ENCODE measurements at places on chromosomes 12 and 14. TPM values are rescaled to one million over a fixed set of nuclear protein-coding genes. Genes with fewer than 3 reads are reported as not detected.

The LIN7A gene
- total RNA-seq = 6.2 TPM

The REP15 gene
- total RNA-seq = 0.66 TPM

The KRT81 gene
- not detected for total RNA-seq

DNA sequence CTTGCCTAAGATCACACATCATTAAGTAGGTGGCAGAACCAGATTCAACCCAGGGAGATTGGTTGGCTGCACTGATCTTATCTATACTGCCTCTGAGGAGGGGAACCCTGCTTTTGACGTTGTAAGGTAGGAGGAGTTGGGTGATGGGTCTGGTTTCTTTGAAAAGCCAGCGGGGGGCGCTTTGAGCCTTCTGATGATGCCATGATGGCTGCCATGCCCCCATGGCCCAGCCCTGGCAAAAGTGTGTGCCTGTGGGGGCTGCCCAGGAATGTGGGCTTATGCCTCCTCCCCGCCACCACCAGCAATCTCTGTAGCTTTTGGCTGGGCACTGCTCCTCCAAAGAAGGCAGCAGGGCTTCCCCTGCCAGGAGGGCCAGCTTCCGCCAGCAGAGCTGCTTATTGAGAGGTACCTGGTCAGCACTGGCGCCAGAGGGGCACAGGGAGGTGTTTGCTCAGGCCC, 224.3 kb downstream of the SLC41A2 start:
- H3K27me3 ChIP-seq = no peaks in the 10 kb centered on the region
- no peaks in the 10 kb centered on the region for H3K36me3 ChIP-seq
- no peak overlapping the region for H3K27ac ChIP-seq
- DNase-seq = peak; percentile 80

DNA sequence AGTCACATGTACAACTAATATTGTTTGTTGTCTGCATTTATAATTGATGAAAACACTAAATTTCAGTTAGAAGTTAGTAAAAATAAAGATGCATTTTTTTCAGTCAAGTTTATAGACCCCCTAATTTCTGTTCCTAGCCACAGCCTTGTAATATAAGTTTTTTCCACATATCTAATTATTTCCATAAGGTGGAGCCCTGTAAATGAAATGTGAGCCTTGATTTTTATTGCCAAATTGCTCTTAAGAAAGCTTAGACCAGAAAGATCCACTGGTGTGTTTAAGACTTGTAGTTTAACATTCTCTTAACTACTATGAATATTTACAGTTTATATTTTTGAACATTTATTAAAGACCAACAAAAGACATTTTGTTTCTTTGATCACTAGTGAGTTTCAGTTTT, 322.1 kb upstream of the RGS6 start:
- no peaks in the 10 kb centered on the region for H3K27me3 ChIP-seq
- no peak for DNase-seq
- no peak overlapping the region for H3K27ac ChIP-seq
- H3K36me3 ChIP-seq = no peaks in the 10 kb centered on the region

DNA sequence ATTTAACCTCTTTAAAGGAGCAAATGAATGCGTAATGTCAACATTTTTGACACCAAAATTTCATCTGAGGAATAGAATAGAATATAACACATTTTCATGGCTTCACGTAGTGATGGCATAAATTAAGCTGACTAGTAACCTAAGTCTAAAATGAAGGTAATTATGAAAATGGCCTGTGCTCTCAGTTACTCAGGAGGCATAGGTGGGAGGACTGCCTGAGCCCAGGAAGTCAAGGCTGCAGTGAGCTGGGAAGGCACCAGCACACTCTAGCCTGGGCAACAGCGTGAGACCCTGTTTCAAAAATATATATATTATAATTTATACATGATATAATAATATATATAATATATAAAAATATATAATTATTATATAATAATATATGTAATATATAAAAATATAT, 383.2 kb upstream of the ATP2B1 start:
- no peak for DNase-seq
- no peaks in the 10 kb centered on the region for H3K27me3 ChIP-seq
- no peak overlapping the region for H3K4me3 ChIP-seq
- peaks cover 10% of the 10 kb centered on the region for H3K4me1 ChIP-seq

- DNase-seq = no peak
- H3K27me3 ChIP-seq = no peaks in the 10 kb centered on the region
- H3K4me1 ChIP-seq = 0 out of 2 replicates have a peak, but pooled peaks cover 5% of the 10 kb centered on the region
- H3K27ac ChIP-seq = no peak overlapping the region
- no peak overlapping the region for H3K4me3 ChIP-seq
- H3K36me3 ChIP-seq = no peaks in the 10 kb centered on the region
Measured at GRCh38 chr14:51873221-51873893, 12.9 kb downstream of the GNG2 start.

DNA sequence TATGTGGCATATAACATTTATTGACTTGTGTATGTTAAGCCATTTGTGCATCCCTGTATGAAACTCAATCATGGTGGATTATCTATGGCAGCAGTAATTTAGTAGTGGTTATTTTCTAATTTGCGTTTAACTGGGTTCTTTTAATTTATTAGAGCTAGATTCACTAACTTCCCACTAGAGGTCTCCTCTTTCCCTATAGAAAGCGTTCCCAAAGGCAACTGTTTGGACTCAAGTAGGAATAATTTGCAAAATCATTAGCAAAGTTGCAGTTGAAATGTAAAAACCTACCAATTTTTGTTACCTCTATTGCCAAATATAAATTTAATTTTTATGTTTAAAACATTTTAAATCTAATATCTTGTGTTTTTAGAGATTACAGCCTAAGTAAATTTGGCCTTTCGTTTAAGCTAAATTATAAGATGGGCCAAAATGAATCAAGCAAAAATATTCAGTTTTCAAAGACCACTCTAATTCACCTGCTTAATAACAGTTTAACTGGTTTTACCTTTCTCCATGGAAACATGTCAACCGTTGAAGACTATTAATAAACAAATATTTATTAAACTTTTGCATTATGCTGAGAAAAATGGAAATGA, 6.0 kb downstream of the DMAC2L start:
- H3K4me1 ChIP-seq = peaks cover 4% of the 10 kb centered on the region
- H3K36me3 ChIP-seq = peaks cover 13% of the 10 kb centered on the region
- no peak overlapping the region for H3K27ac ChIP-seq
- DNase-seq = peak; percentile 74

DNA sequence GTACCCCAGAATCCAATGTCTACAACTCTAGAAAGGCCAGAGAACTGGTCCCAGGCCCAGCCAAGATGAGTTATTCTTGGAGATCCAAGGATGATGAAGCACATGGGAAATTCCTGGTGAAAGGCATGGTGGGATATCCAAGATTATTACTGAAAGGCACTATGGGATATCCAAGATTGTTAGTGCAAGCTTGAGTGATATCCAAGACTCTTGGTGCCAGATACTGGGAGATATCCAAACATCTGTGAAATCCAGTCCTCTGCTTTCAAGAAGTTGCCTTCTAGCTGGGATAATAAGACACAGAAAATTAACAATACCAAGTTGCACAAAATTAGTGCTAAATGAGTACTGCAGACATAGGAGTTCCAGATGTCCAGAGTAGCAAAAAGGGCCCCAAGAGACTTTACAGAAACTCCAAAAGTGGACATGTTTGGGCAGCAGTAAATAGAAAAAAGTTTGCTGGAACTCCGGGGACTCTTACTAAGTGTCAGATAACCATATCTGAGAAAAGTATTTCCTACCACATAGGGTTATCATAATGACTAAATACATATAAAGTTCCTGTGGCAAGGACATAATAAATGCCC, 34.6 kb downstream of the PHLDA1 start:
- no peak overlapping the region for H3K4me3 ChIP-seq
- DNase-seq = no peak

DNA sequence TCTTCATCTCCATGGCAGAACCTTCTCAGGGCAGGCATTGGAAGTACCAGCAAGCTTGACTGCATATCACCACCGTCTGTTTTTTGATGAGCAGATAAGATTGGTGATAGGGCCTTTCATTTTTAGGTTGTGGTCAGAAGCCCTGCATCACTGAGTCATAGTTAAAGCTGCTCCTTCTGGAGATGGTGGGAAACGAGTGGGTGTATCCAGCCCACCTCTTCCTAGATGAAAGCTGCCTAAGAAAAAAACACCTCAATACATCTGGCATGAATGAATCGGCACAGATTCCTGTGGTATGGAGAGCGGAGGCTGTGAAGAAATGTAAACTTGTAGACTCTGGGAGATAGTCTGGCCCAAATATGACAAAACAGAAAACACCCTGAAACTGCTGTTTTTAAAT, 248.7 kb upstream of the EGLN3 start:
- no peak overlapping the region for H3K27ac ChIP-seq
- H3K4me3 ChIP-seq = no peak overlapping the region
- DNase-seq = no peak

- H3K27me3 ChIP-seq = no peaks in the 10 kb centered on the region
- no peak overlapping the region for H3K4me3 ChIP-seq
- no peaks in the 10 kb centered on the region for H3K4me1 ChIP-seq
Measured at GRCh38 chr12:111993292-111994150, 19.4 kb downstream of the TMEM116 start.

DNA sequence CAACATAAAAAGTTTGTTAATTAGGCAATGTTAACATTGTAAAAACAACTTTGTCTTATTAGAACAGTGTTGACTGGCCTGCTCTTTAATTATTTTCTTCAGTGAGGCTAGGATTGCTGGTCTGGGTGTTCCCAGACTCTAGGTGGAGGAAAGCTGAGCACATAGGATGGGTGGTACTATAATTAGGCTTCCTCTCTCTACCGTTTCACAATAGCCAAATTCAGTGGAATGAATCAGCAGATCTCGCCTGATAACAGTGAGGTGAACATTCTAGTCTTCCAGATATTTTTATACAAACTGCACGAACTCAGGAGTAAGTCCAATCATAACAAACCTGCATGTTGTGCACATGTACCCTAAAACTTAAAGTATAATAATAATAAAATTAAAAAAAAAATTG, 11.9 kb downstream of the PTGDR start:
- H3K4me3 ChIP-seq = no peak overlapping the region
- no peak overlapping the region for H3K27ac ChIP-seq
- no peaks in the 10 kb centered on the region for H3K36me3 ChIP-seq
- H3K4me1 ChIP-seq = peaks cover 17% of the 10 kb centered on the region

DNA sequence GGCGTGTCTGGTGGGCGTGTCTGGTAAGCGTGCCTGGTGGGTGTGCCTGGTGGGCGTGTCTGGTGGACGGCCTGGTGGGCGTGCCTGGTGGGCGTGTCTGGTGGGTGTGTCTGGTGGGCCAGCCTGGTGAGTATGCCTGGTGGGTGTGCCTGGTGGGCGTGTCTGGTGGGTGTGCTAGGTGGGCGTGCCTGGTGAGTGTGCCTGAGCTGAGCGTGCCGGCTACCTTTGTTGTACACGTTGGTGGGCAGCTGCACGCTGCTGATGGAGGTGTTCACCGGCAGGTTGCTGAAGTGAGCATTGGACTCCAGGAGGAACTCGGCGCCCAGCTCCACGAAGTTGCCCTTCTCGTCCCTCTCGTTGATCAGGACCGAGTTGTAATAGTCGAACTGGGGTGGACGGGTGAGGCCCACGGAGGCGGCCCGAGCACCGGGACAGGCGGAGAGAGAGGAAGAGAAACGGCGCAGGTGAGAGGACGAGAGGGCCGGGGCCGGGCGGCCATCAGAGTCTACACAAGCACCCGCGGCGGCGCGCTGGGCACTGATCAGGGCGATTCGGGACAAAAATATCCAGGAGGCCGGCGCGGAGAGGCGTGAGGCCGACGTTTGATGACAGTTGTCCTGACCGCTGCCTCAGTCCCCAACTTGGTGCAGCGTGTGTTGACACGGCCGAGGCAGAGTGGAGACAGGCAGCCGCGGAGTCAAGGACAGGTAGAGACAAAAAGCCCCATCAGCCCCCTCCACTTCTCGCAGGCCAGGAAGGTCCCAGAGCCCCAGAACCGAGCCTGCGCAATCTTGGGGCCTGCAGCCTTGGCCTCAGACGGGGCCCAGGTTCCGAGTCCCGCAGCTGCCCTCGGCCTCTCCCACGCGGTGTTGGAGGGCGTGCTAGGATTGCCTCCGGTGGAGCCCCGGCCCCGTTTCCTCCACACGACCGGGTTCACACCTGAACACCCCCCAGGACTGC, 10.5 kb downstream of the CACNA2D4 start:
- H3K4me3 ChIP-seq = no peak overlapping the region
- no peak for DNase-seq
- H3K36me3 ChIP-seq = no peaks in the 10 kb centered on the region

GRCh38 chr12:78726854-78727253, 137.7 kb upstream of the SYT1 start:
- H3K27ac ChIP-seq = no peak overlapping the region
- DNase-seq = no peak
- no peaks in the 10 kb centered on the region for H3K36me3 ChIP-seq

- no peaks in the 10 kb centered on the region for H3K36me3 ChIP-seq
- H3K4me3 ChIP-seq = peak overlapping the region; percentile 9
- H3K27ac ChIP-seq = peak overlapping the region; percentile 78
Measured at GRCh38 chr14:57714487-57714931, 151.4 kb downstream of the SLC35F4 start.

DNA sequence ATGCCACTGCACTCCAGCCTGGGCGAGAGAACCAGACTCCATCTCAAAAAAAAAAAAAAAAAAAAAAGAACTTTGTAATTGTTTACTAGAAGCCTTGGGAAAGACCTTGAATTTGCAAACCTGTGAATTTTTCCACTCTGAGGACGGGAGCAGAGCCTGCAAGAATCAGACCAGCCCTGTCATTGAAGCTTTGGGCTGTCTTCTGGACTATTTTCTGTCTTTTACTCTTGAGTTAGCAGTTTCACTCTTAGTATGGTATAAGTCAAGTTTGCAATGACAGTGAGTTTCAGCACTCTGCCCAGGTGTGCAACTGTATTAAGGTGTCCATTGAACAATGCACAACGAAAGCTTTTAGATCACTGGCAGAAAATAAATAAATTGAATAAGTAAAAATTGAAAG, 81.4 kb upstream of the KRAS start:
- H3K27ac ChIP-seq = no peak overlapping the region
- no peaks in the 10 kb centered on the region for H3K36me3 ChIP-seq
- no peaks in the 10 kb centered on the region for H3K27me3 ChIP-seq
- no peak overlapping the region for H3K4me3 ChIP-seq
- no peak for DNase-seq

DNA sequence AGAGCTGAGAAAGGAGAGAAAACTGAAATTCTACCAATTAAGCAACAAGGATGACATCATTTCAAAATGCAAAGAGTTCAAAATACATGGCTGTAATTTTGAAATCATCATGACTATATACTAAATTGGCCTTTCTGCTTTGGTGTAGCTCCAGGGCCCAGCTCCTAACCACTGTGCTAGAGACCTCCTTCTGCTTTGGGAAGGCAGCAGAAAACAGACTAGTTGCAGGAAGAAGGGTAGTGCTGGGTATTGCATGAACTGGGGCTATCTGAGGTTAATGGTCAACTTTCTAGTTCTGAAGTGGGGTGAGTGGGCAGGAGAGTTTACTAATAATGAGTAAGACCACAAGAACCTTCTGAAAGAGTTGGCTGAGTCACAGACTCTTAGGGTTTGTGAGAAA, 66.2 kb downstream of the PTGER2 start:
- peaks cover 4% of the 10 kb centered on the region for H3K36me3 ChIP-seq
- no peak for DNase-seq
- H3K27me3 ChIP-seq = no peaks in the 10 kb centered on the region
- no peak overlapping the region for H3K27ac ChIP-seq
